Stimulated activated CD8-positive, alpha-beta memory T cell treated with anti-CD3 and anti-CD28 coated beads, Interleukin-7, amount 100 ng/mL, for 24 hours (primary cell): ENCODE measurements at places on chromosomes 12 and 14.

DNA sequence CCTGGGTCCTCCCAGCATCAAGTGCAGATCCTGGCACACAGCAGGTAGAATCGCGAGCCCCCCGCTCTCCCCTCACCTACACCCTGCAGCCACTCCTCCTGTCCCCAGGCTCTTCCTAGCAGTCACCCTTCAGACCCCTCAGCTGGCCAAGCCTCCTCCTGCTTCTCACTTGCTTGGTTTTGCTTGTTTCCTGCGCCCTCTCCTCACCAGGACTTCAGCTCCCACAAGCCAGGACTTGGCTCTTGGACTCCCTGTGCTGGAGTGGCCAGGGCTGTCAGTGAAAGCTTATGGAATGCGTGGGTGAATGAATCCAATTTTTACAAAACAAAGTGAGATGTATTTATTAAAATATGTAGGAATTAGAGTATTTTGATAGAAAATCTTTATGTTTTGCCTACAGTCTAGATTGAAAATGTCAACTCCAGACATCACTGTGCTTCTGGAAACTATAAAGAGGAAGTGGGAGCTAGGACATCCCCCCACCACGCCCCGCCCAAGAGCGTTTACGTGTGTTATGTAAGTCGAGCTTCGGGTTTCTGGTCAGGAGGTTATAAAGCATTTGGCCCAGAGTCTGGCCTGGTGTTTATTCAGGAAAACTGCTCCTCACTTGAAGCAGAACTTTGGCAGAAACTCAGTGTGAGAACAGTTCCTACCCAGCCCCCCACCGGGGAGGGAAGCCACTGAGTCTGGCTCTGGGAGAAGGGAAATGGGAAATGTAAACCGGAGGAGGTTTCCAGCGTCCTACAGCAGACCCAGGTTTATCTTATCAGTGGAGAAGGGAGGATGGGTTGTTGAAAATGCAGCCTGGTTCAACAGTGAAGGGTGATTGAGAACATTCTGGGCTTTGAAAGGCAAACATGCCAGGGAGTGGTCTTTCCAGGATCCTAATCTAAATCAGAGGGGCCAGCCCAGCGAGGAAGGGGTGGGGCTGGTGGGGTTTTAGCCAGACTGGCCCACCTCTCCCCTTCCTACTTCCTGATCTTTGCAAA lies 8.8 kb downstream of the ALDH2 start:
- DNase-seq = no peak

GRCh38 chr14:99327050-99327449 lies 55.1 kb upstream of the BCL11B start:
- no peak for DNase-seq

DNA sequence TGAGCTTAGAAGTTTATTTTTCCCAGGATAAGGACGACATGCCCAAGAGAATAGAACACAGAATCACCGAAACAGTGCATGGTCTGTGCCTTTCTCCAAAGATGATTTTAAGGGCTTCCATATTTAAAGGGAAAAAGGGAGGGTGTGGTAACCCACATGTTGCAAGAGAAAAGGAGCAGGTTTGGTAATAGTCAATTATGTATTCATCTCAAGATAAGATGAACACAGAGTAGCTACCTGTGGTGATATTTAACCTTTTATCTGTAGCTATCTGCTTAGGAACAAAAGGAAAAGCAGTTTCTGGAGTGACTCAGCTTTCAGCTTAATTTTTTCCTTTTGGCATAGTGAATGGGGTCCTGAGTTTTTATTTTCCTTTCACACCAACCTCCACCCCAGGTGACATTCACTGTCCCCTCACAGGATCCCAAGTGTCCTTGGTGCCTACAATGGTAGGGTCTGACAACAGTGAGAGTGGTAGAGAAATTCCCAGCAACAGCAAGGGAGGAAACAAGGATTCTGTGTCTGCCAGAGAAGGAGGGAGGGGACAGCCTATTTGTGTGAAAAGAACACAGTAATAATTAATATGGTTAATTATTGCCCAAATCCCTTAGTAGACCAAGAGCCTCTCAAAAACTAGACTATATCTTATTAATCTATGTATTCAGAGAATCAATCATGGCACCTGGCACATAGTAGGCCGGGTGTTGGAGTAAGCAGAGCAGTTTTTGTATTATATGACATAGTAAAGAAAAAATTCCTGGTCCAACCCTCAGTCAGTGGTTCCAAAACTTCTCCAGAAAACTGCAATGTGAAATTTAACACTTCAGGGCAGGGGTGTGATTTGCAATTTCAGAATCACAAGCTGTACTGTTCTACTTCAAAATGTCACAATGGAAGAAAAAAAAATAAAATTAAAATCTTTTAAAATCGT lies 154.5 kb downstream of the PHLDA1 start:
- DNase-seq = no peak

DNA sequence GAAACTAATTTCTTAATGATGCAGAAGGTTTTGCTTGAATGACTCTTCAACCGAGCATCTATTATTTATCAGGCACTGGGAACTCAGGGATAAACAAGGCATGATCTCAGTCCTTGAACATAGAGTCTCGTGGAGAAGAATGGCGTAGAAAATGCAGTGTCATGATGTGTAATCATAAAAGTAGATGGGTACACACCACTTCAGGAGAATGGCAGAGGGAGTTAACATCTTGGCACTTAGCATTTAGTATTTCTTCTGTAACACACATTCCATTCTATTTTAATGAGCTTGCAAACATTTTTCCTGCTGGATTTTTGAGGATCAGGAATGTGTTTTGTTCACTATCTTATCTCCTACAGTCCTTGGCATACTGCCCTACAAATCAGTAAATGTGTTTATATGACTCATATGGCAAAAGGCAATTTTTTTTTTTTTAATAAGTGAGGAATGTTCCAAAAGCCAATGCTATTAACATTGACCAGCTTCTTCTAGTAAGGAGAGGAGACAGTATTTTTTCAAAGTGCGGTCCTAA lies 3.8 kb downstream of the TXNRD1 start:
- DNase-seq = no peak

DNA sequence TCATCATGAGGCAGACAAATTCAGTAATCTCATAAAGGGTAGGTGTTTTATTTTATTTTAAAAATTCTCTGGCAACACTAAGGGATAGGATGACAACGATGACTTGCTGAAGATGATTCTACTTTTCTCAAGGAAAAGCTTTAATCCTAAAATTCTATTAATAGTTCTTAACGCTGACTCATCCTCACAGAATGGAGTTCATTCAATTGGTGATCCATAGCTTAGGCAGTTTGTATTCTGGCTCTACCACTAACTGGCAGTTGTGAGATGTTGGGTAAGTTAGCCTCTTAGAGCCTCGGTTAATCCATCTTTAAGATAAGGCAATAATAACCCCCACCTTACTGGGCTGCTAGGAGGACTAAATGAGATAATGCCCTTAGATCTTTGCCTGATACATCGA lies 116.3 kb downstream of the RTN1 start:
- no peak for DNase-seq
